Activated naive CD4-positive, alpha-beta T cell treated with Interleukin-2 at 50 U/mL for 16 hours (primary cell): ENCODE measurements at places on chromosomes 6 and 20.

- DNase-seq: no peak
Measured at GRCh38 chr6:142376115-142376514, 74.3 kb downstream of the ADGRG6 start.

DNA sequence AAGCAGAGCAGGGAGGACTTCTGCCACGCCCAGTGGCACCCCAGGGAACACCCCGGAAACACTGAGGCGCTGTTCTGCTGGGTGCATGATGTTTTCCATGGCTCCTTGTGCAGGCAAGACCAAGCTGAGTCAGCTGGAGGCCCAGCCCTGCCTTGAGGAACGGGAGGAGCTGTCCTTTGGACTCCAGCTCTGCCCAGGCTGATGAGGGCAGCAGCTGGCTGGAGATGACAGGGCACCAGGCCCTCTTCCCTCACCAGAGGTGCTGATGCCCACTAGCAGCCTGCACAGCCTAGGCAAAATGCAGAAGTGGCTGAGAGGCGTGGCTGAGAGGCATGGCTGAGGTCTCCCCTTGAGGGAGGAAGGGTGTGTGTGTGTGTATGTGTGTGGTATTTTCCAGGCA is 2.4 kb downstream of the C6orf132 start:
- DNase-seq: no peak

DNA sequence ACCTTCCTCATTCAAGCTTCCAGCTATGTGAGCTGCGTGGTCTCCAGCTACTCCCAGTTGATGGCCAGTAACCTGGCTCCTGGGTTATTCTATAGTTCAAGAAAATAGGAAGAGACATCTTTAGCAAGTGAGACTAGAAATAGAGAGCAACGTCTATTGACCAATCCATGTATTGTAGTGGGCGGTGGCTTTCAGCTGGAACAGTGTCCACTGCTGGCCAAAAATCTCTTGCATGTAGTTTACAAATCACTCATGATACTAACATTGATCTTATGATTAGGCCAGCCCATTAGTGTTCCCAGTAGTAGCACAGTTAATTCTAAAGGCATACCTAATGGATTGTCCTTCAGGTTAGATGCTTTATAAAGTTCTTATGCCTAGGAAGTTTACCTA is 58.9 kb upstream of the SCP2D1 start:
- no peak for DNase-seq

GRCh38 chr20:41654292-41654691 is 36.1 kb upstream of the CHD6 start:
- no peak for DNase-seq

GRCh38 chr6:138105446-138105845 is 1.8 kb downstream of the PERP start:
- DNase-seq: no peak
